Aorta (tissue), 5 donors: ENCODE measurements at places on chromosomes 12 and 14. TPM values are rescaled to one million over a fixed set of nuclear protein-coding genes. Genes with fewer than 3 reads are reported as not detected.

The NKX2-1 gene
- not detected for total RNA-seq

GRCh38 chr12:113260636-113261300 lies 39.5 kb downstream of the TPCN1 start:
- DNase-seq = peak; percentile 35

The HOXC12 gene
- not detected for total RNA-seq

GRCh38 chr14:68449561-68450181 lies 343.2 kb downstream of the ZFP36L1 start:
- DNase-seq = no peak

DNA sequence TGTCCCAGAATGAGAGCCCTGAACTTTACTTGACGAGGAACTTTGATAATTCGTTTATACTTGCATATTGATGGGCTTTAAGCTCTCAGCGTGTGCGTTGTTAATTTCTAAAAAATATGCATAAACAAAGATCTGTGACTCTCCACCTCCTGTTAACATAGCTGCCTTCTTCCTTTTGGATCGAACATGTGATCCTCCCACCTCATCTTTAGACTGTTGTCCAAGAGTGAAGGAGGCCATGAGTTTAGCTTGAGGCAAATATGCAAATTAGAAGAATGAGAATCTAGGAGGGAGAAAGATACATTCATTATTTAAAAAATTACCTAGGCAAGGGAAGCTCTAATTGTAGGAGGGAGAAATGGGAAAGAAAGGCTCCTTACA lies 617 bp downstream of the TTC8 start:
- no peak for DNase-seq

The ATP5MC2 gene
- 183 TPM for total RNA-seq
